ENCODE measurements at places on chromosomes 2 and 18.

- DNase-seq: no peak
Observed at GRCh38 chr2:8488001-8488738, 193.7 kb upstream of the ID2 start.

GRCh38 chr2:186429104-186429503 is 57.0 kb upstream of the ZC3H15 start:
- no peak for DNase-seq

DNA sequence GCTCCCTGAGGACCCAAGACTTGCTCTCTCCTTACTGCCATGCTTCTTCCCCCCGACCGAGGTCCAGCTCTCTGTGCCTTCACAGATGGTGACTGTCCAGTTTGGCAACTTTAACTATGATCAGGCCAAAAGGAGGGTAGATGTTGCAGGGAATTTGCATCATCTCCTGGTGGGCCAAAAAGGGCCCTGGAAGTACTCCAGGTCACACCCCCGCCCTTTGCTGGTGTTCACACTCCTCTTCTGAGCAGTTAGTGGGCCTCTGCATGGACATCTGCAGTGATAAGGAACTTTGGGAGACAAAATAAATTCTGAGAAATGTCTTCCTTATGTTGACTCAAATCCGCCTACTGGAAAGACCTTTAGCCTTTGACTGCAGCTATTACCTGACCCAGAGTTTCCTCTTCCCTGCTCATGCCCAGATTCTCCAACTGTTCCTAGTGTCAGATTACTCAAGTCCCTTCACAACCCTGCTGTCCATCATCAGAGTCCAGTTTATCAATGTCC is 234.4 kb downstream of the LOXHD1 start:
- no peak for DNase-seq

DNA sequence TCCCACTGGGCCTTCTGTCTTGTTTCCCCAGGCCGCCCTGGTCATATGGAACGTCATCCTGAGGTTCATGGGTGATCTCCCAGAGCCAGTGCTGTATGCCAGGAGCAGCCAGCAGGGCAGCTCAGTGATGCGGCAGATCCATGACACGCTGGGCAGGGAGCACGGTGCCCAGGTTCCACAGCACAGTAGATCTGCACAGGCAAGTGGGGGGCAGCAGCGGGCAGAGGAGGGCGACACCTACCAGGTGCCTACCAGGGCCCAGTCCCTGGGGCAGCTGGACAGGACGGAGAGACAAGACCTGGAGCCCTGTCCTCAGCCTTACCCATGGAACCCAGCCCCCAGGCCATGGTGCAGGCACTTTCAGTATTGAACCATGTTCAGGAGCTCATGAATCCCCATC is 36.1 kb upstream of the GPR17 start:
- DNase-seq: no peak

GRCh38 chr2:88545118-88545517 is 82.1 kb downstream of the EIF2AK3 start:
- no peak for DNase-seq

GRCh38 chr2:43513216-43513615 is 82.6 kb downstream of the THADA start:
- DNase-seq: no peak

DNA sequence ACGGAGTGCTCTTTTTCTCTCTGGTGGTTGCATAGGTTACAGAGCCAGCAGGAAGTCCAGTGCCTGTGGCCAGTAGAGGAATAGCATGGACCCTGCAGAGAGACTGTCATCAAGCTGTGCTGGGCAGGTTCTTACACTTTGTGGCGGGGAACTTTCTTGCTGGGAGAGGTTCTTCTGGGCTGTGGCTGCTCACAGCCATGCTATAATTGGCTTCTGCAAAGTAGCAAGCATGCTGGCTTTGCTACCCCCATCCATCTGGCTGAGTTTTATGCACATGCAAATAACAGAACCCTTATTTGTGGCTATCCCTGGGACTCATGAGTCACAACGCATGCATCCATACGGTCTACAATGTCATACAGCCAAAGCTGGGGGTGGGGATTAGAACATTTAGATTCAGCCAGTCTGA is 68.9 kb downstream of the PLCL1 start:
- DNase-seq: no peak

DNA sequence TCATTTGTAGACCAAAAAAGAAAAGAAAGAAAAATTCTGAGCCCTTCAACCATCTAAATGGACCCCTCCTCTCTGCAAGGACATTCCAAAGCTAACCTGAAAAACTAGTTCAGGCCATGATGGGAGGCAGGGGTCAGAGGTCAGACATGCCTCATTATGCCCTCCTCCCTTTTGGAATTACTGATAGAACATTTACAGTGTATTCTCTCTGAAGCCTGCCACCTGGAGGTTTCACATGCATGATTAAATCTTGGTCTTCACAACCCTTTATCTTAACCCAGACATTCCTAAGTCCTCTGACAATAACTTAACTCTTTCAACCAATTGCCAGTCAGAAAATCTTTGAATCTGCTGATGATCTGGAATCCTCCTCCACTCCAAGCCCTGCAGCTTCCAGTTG is 86.0 kb downstream of the SPP2 start:
- no peak for DNase-seq

DNA sequence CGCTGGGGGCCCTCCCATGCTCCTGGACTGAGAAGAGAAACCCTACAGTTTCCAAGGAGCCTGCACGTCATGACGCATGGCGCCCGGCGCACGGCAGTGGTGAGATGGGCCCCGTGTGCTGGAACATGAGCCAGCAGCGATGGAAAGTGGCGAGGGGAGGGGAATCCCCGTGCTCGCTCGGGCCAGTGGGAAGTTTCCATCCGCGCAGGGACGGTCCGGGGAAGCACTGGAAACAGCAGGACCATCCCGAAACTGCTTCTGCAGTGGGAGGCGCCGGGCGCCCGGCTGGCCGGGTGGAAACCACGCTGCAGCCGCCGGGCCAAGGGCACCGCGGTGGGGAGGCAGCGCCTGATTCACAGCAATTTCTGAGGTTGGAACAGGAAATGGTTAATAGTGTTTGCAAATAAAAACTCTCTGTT is 4.9 kb upstream of the PDCD1 start:
- no peak for DNase-seq

- DNase-seq: no peak
Observed at GRCh38 chr2:207167099-207167923, 1.6 kb upstream of the KLF7 start.

DNA sequence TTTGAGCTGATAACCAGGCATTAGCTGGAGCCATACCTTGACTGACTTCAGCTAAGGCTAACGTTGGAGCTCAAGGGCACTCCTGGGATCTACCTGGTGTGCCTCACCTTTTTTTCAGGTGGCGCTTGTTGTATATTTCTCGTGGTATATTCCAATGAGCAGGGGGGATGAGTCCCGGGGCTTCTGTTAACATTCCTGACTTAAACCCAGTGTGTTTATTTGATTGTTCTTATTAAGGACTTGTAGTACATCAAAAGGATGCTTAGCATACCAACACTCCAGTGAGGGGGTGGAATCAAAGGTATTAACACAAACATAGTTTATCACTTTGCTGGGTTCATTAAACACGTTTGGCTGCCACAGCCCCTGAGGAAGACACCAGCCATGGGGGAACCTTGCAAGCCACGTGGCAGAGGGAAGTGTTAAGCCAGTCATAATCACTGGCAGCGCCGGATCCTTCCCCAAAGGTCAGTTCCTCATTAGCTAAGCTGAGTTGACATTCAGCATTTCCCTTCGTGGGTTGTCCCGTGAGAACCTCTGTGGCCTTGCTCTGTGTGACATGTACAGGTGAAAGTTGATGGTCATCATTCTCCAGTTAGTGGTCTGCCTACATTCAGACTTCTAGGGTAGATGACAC is 119.5 kb upstream of the MCFD2 start:
- no peak for DNase-seq

- no peak for DNase-seq
Observed at GRCh38 chr18:43034683-43035500, 80.6 kb downstream of the RIT2 start.

GRCh38 chr2:145157741-145158591 is 638.0 kb upstream of the ZEB2 start:
- no peak for DNase-seq

DNA sequence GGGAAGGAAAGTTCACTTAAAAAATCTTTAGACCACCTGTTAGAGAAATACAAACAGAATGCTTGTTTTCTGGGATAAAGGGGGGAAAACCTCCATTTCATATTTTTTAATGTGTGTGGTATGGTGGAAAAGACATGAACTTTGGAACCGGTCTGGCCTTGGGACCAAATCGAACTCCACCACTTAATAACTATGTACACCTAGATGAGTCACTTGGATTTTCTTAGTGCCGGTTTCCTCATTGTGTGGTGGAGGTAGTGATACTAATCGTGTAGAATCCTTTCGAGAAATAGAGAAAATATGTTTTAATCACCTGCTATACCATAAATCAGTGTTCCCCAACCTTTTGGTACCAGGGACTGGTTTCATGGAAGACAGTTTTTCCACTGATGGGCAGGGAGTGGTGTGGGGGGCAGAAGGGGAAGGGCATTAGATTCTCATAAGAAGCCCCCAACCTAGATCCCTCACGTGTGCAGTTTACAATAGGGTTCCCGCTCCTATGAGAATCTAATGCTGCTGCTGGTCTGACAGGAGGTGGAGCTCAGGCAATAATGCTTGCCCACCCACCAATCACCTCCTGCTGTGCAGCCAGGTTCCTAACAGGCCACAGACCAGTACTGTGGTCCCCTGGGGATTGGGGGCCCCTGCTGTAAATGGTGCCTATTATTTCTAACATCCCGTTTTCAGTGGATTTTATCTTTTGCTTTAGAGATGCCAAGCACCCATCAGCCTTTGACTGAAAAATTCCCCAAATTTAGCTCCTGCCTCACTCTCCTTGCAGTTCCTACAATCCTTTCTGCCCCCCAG is 308.8 kb downstream of the PRKCE start:
- no peak for DNase-seq

- DNase-seq: no peak
Observed at GRCh38 chr2:205405194-205405593, 277.1 kb upstream of the NRP2 start.

DNA sequence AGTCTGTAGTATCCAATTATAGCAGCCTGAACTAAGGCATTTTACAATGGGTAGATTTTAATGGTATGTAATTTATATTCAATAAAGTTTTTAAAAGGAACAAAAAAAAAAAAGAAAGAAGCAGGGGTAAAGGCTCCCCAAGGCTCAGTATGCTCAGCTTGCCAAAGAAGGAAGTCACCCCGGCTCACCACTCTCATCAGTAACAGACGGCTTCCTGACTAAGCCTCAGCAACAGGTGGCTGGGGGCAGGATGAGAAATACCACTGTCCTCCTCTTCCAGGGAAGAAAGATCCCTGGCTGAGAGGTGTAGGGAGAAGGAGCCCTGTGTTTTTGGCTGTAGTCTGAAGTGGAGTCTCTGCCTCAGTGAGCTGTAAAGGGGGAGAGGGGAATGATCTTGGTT is 121.2 kb downstream of the ARHGEF4 start:
- no peak for DNase-seq

GRCh38 chr2:183035954-183036669 is 2.1 kb downstream of the NCKAP1 start:
- no peak for DNase-seq

DNA sequence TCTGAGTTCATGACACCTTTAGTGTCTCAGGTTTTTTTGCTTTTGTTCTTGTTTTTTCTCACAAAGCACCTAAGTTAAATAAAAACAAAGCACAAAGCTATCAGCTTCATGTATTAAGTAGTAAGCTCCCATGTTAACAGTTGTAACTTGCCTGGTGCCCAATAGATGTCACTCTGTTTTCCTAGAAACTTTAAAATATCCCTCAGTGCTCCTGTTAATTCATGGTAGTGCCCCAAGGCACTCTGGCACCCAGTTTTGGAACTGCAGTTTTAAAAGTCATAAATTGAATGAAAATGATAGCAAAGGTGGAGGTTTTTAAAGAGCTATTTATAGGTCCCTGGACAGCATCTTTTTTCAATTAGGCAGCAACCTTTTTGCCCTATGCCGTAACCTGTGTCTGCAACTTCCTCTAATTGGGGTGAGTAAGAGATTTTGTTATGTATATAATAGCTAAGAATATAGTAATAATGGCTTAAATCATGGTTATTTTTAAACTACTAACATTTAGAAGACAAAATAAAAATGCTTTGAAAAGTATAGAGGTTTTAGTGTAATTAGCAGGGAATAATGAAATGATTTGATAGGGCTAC is 555.0 kb upstream of the TMEFF2 start:
- DNase-seq: no peak

GRCh38 chr2:65294701-65295100 is 67.1 kb downstream of the ACTR2 start:
- no peak for DNase-seq

GRCh38 chr2:2587354-2587753 is 256.3 kb upstream of the MYT1L start:
- DNase-seq: no peak

- no peak for DNase-seq
Observed at GRCh38 chr2:188622601-188623260, 331.1 kb downstream of the GULP1 start.

DNA sequence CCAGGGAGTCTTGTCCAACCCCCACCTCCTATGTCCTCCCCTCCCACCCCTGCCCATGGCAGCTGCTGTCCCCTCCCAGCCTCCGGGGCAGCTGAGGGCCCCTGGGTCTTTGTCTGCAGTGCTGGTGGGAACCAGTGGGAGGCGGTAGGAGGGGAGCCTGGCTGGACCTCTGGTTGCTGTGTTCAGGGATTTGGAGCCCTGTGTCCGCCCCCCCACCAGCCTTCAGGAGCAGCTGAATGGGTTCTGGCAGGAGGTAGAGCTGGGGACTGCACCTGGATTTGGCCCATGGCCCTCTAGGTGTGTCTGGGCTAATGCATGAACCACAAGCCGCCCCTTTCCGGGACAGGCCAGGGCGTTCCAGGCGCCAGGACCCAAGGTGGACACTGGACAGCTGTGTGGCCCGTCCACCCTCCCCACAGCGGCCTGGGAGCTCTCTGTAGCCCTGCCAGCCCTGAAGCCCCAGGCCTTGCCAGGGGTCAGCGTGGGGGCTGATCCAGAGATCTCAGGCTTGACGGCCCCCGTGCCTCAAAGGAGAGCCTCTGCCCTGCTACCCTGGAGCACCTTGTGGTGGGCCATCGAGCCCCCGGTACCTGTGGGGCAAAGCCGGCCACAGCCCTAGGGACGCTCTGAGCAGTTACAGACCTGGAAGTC is 25.4 kb downstream of the GPC1 start:
- no peak for DNase-seq

GRCh38 chr18:14086458-14087231 is 45.6 kb downstream of the ZNF519 start:
- no peak for DNase-seq

DNA sequence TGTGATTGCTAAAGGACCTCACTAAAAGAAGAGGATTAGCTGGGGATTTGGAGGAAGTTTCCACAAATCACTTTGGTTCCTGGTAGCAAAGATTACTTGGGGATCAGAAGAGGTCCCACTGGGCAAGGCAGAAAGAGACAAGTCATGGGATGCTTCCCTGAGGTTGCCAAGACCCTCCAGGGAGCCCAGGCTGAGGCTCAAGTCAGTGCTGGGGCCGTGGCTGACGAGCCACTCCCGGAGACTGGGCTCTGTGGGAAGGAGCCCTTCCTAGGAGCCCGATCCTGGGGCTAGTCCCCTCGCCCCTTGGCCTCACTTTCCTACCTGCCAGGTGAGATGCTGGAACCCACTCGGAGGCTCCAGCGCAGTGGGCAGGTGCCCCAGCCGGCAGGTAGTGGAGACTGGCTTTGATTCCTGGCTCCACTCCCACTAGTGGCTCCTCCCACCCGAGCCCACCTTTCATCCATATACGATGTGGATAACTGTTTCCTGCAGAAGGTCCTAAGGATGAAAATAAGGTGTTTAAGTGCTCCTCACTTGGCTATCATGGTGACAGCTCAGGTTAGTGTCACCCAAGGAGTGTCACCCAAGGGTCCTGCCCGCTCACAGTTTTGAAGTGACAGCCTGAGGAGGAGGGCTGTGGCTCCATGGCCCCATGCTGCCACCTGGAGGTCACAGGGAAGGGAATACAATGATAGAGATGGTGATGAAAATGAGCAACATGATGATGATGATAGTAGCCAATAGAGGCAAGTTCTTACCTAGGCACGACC is 100.5 kb downstream of the CAPN13 start:
- DNase-seq: no peak

All from cortex of kidney (tissue), 1 donor.